Skin of body (tissue), 3 donors: ENCODE measurements at places on chromosomes 2 and 18. TPM values are rescaled to one million over a fixed set of nuclear protein-coding genes. Genes with fewer than 3 reads are reported as not detected.

DNA sequence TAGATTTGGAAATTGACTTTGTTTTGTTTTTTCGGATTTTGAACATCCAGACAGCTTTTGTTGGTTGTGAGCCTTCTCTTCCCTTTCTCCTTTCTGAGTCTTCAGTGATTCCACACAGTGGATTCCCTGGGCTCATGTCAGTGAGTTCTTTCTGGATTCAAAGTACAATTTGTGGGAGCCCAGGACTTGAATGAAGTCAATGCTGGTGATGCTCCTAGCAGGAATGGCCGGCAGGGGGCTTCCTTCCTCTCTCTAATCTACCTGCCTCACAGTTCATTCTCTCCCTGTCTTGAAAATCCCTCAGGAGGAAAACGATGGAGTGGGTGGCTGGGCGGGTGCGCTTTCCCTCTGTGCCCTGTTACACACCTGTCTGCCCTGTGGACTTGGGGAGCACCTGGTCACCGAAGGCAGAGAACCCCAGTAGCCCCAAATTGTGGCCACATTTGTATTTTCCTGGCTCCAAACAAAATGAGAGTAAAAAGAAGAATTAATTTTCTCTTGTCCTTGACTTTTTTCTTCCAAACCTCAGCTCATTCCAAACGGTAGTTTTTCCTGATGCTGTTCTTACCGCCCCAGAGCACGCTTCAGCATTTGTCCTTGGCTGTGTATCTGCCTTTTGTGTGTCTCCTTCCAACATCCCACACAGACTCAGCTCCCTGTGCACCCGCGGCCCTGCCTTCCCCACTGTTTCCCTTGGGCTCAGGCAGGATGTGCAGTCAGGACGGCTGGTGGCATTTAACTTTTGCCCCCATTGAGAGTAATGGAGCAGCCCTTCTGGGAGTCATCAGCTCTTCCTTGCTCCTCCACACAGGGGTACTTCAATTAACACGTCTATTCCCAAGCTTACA is 86.6 kb downstream of the MARCO start:
- DNase-seq, result no peak

DNA sequence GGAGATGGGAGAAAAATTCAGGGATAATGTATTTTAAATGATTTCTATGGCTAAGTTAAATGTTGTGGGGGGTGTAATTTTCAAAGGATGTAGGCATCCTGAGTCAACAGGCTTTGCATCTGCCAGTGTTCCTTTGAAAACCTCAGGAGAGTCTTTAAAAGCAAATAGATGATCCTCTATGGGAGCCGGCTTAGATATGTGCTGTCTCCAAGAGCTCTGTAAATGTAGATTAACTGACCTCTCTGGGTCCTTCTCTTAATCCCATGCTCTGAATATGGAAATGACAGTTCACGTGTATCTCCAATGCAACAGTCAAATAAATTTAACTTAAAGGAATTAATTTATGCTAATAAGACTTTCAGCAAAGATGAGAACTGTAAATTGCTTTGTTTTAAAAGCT is 292.7 kb downstream of the ERBB4 start:
- no peak for DNase-seq

DNA sequence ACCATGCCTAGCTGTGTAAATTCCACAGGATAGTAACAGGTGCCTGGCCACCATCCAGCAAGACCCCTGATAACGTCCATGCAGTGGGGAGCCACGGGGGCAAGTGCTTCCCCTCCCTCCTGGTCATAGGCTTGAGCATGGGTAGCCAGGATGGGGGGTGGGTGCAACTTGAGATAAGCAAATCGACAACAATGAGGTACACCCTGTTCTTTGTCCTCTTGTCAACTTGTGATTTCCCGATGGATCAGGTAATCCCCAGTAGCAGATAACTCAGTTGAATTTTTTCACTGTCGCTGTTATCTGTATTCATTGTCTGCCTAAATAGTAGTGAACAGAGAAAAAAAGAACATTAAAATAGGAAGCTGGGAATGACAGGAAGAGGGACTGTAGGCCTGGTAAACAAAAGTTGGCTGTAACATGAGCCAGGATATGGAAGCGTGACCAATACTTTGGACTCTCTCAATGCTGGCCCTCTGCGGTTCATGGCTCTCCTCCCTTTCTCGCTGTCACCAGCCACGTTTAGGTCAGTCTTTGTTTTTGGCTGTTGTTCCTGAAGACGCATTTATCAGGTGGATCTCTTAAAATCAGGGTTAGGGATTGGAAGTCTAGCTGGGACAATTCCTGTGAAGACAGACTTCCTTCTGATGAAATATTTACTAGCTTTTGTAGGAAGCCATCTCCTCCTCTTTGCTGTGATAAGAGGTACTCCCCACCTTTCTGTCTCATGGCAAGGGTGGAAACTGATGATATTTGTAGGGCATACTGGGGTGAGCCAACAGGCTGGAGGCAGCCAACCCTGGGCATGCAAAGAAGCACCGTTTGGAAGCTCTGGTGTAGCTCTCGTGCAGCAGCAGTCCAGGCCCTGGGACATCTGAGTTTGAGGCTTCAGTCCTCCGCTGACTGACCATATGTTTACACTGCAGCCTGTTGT is 42.4 kb downstream of the TCF7L1 start:
- no peak for DNase-seq

- no peak for DNase-seq
Measured at GRCh38 chr2:158599609-158600008, 142.9 kb downstream of the PKP4 start.

DNA sequence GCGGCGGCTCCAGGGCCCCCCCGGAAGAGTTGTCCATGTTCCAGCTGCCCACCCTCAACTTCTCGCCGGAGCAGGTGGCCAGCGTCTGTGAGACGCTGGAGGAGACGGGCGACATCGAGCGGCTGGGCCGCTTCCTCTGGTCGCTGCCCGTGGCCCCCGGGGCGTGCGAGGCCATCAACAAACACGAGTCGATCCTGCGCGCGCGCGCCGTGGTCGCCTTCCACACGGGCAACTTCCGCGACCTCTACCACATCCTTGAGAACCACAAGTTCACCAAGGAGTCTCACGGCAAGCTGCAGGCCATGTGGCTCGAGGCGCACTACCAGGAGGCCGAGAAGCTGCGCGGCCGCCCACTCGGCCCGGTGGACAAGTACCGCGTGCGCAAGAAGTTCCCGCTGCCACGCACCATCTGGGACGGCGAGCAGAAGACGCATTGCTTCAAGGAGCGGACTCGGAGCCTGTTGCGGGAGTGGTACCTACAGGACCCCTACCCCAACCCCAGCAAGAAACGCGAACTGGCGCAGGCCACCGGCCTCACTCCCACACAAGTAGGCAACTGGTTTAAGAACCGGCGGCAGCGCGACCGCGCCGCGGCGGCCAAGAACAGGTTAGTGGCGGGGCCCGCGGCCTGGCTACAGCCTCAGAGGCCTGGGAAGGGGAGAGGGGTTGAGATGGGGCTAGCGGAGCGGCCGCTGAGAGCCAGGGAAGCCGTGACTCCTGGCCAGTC is 965 bp downstream of the SIX3 start:
- no peak for DNase-seq

DNA sequence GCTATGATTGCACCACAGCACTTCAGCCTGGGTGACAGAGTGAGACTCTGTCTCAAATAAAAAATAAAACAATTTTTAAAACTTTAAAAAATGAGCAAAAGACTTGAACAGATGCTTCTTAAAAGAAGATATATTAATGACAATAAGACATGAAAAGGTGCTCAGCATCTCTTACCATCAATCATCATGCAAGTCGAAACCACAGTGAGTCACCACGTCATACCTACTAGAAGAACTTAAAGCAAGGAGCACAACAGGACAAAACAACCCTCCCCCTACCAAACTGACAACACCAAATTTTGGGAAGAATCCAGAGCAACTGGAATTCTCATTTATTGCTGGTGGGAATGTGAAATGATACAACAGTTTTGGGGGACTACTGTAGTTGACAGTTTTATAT is 251.6 kb downstream of the BCL2 start:
- DNase-seq, result no peak

DNA sequence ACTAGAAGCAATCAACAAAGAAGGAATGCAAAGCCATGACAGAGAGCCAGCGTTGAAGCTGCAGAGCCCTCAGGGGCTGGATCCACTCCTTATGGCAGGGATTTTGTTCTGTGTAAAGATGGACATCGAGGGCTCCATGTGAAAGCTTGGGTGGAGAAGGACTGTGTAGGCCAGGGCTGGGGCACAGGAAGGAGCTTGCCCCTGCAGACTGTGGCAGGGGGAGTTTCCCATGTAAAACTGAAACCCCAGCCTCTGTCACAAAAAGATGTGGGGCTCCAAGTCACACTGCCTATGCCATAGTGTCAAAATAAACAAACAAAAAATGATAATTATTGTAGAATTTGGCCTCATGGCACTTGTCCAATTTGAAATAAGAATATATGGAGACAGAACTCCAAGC is 408.7 kb upstream of the HS6ST1 start:
- DNase-seq, result no peak

GRCh38 chr2:143058851-143059250 is 70.4 kb upstream of the ARHGAP15 start:
- no peak for DNase-seq

DNA sequence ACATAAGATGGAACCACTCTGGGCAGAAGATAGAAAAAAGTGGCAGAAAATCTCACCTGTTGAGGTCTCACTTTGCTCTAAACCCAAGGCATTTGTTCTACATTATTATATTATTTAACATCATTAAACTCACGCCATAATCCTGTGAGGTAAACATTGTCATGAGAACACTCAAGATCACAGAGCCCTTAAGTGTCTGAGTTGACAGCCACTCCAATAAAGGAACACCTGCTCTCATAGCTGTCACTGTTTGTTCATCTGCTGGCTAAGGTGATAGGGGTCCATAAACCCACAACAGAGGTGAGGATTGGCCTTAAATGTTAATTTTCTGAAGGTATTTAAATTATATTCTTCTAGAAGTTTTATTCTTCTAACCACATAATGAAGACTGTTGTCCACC is 439.7 kb downstream of the RIT2 start:
- no peak for DNase-seq

DNA sequence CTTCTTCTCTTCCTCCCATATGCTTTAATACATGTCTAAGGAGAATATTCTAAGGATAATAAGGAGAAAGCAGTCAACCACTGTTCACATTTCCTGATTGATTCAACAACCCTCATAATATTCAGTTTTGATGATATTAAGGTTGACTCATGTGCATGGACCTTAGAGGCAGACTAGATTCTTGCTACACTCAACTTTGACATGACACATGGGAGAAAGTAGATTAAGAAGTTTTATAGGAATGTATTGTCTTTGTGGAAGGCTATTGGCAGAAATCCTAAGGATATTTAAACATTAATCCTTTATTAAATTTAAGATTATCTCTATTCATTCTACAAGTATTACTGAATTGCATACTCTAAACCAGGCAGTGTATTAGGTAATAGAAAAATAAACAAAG is 309.1 kb upstream of the CYRIA start:
- DNase-seq, result no peak

DNA sequence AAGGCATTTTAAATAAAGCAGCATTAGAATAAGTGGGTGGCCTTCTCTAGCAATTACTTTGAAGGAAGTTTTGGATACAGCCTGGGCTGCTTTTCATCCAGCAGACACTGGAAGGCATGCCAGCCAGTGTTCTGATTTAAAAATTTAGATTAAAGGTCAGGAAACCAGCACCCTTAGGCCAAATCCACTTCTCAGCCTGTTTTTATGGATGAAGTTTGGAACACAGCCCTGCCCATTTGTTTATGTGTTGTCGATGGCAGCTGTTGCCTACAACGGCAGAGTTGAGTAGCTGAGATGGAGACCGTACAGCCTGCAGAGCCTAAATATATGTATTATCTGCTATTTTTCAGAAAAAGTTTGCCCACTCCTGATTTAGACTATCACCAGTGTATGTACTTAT is 313.6 kb upstream of the ACVR2A start:
- no peak for DNase-seq

- no peak for DNase-seq
Measured at GRCh38 chr18:77897606-77898005, 648.0 kb downstream of the GALR1 start.

- DNase-seq, result no peak
Measured at GRCh38 chr2:229914171-229914570, 7.6 kb downstream of the TRIP12 start.

DNA sequence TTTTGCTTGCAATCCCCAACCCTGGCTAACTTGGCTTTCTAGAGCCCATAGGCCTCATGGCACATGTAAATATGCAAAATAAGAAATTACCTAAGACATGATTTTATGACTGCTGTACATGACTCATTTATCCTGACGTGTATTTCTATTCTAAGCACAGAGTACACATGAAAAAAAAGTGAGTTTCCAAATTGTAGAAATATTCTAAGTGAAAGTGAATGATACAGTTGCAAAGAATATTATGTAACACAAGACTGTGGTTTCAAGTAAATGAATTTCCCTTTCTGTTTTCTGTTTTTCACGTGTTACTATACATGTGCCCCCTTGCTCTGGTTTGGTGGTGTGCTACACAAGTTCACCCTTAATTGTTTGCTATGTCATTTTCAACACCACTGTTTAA is 162.4 kb downstream of the LRP1B start:
- no peak for DNase-seq

Gene RAB27B
- total RNA-seq, result 10.5 TPM

Gene PTPRN
- not detected for total RNA-seq

Gene EFR3B
- 4.9 TPM for total RNA-seq

Gene NYAP2
- 0.30 TPM for total RNA-seq

Gene ACTG2
- total RNA-seq, result 5.1 TPM

Gene RAX
- total RNA-seq, result 0.39 TPM

Gene CNTNAP5
- 0.10 TPM for total RNA-seq

Gene SERPINB4
- total RNA-seq, result 29.1 TPM

Gene FIGN
- 2.7 TPM for total RNA-seq
